Fibroblast of skin of back (primary cell): ENCODE measurements at places on chromosomes 6 and 20.

GRCh38 chr20:51886891-51887608, 84.7 kb upstream of the SALL4 start:
- peak; percentile 42 for DNase-seq

DNA sequence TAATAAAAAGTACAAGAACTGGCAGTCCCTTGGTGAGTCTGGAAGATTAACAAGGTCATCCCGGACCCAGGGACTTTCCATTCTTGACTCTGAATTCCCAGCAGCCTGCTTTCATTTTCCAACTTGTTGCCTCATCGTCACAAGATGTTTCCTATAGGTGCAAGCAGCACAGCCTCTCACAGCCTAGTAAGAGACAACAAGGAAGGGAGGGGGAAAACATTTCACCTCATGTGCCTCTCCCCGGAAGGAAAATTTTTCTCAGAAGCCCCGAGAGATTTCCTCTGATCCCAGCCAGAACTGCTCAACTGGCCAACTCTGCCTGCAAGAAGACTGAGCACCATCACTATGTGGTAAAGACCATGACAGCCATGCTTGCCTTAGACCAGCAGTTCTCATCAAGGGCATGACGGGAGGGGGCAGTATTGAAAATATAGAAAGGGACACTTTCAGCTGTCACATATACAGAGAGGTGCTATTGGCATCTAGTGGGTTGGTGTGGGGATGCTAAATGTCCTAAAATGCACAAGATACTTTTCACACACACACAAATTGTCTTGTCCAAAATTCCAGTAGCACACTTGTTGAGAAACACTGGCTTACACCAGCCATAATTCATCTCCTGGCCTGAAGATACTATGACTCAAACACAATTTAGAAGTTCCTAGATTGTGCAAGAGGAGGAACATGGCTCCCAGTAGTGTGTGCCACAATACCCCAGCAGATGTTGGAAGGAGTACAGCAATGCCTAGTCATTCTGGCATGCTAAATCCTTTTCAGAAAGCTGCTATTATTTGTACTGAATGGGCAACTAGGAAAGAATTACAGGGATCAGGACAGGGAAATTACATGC, 10.8 kb upstream of the WTAP start:
- DNase-seq: peak; percentile 74

GRCh38 chr20:60213126-60213893, 255.1 kb downstream of the CDH26 start:
- DNase-seq: no peak

DNA sequence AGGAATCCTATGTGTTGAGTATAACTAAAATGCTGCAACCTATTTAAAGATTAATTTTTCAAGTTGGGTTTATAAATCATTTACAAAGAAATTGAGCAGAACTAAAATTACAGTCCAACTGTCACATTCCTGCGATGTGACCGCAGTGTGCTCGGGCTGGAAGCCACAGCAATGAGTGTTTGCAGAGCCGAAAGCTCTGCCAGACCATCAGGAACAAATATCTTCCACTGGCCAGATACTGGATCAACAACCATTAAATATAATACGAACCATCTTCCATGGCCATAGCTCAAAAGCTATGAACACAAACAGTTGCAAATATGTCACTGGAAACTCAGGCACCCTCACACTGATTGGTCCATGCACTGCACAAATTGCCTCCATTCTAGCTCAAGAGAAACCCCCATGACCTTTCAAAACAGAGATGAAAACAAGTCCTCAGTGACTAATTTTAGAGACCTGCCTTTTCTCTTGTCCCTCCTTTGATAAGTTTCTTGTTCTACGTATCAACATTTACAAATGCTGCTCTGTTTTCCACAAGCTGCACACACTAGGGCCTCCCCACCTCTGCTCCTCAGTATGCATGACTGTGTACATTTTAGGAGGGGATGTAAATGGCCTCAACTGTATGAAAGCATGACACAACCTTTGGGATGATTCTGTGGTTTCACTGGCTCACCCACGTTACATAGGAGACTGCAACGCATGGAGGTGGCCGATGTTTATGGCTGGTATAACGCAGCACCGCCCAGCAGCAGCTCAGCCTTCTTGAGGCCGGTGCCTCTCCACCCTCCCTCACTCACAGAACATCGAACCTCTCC, 171.7 kb downstream of the WDR27 start:
- peak; percentile 77 for DNase-seq

DNA sequence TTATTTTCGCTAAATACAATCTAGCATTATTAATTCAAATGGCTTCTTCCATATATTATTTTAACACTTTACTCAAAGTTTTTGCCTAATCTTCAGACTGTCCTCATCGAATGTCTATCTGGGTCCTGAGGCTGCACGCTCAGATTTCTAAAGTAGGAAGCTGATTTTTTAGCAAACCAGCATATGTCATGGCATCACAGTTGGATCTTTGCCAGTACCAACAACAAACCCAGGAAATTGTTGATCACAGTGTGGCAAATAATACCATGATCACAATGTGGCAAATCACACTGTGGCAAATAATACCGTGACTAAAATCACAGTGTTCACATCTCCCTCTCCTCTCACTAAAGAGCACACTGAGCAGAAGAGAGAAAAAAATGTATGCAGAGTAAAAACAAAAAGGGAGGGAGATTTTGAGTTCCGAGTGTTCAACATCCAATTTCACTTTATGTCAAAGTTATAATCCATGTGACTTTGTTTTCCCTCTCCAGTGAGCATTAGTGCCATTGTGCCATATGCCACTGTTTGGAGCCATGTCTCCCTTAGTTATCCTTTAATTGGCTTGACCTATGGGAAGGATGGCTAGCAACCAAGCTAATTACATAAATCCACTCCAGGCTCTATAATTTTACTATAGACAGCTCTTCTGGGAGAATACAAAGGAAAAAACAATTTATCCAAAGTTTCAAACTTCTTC, 1059.6 kb downstream of the HACE1 start:
- DNase-seq: no peak

- peak; percentile 41 for DNase-seq
Measured at GRCh38 chr6:80637312-80637711, 530.8 kb downstream of the BCKDHB start.

DNA sequence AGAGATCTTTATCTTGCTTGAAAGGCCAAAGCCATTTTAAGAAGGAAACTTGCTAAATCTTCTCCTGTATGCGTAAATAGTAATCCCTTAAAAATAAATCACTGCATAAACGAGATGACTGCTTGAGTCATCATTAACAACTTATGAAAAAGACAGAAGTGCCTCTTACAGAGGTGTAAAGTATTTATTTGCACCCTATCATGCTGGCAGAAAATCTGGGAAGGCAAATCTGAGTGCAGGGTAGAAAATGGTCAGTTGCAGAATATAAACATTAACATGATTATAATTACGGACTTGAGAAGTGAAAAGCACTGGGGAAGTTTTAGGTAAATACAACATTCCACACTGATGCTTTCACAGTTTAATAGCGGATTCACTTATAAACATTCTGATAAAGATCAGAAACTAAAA, 67.5 kb upstream of the FBXO30 start:
- DNase-seq: no peak

DNA sequence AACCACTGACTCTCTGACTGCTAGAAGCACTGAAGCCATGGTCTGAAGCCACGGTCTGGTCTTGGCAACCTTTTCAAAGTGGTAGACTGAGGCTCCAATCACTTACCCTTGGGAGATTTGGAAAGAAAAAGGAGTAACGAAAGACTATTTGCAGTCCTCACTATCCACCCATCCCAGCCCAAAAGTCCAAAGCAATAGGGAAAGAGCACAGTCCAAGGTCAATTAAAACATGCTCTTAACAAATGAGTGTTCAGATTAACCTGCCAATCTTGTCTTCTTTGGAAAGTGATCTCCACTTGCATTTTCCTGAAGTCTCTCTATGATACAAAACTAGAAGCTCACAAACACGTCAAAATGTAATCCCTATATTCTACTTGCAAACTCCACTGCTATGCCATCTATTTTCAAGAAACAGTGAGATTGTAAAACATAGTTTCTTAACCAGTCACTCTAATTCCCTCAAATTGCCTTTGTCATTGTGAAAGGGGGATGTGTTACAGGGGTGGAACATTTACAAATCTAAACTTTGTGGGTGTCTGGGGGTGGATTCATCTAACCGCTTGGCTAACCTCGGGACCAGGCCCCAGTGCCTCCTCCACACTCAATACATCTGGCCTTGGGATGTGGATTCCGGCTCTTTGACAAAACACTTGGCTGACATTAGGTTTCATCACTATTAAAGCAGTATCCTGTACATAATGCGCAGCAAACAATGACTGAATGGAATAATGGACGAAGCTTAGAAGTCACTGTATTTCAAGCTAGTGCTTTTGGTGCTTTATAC, 56.4 kb downstream of the B4GALT5 start:
- DNase-seq: no peak

DNA sequence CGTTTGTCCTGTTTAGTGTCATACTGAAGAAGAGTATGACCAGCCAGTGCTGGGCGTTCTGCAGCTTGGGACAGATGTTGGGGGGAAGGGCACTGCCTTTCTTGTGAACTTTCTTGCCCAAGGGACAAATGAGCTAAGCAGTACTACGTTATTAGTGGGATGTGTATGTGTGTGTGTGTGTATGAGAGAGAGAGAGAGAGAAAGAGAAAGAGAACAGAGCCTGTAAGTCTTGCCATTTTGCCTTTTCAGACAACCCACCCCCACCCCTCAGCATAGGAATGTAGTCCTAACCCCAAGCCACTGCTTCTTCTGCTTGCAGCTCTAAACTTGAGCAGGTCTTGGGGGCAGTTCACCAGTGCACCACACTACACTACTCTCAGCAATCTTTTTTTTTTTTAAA, 45.5 kb downstream of the E2F3 start:
- no peak for DNase-seq

DNA sequence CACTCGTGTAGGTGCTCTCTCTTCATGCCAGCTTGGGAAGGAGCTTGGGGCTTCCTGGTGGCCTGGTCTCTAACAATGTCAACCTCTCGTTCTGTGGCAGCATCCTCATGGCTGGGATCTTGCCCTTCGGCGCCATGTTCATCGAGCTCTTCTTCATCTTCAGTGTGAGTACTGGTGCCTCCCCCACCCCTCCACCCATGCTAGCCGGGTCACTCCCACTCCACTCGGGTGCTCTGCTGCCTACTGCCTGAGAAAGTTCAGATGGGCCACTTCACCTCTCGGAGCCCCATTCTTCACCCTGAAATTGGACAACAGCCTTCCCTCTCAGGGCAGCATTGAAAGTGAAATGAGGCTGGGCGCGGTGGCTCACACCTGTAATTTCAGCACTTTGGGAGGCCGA, 48.8 kb downstream of the TM9SF4 start:
- DNase-seq: no peak

- DNase-seq: no peak
Measured at GRCh38 chr6:44271406-44271723, 1.1 kb downstream of the TMEM151B start.

DNA sequence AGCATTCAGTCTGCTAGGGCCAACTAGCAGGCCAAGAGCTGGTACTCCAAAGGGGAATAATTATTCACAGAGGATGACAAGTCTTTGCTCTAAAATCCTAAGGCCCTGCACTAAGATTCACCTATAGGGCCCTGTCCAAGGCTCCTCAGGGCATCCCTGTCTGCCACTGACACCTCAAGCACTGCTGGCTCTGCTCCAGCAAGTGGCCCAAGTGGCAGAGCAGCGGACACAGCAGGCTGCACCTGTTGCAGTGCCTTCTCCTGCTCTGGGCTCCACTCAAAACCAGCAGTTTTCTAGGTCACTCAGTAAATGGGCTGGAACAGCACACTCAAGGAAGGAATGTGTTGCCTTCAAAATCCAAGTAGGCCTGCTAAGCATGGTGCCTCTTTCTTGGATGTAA, 36.4 kb upstream of the SMOC2 start:
- DNase-seq: no peak
